ENCODE measurements at places on chromosomes 2 and 18.
A peak's percentile ranks its signal among the peaks of the same experiment; 100 is the strongest.

- peak; percentile 30 for DNase-seq
These were observed 70.3 kb upstream of the CWC22 start for GRCh38 chr2:180077295-180077906.

GRCh38 chr2:76684756-76685155 is 837.4 kb downstream of the LRRTM4 start:
- no peak for DNase-seq

DNA sequence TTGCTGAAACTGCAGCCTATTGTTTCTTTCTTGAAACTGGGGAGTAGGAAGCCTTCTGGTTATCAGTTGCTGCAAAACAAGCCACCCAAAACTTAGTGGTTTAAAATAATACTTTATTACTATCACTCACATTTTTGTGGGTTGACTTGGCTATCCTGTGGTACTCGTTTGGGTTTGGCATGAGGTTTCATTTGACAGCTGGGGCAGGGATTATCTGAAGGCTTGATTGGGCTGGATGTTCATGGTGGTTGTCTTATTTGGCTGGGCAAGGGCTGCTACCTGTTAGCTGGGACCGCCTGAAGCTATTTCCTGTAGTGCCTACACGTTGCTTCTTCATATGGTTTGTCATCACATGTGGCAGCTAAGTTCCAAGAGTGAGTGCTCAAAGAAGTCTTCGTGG is 122.3 kb downstream of the PLCL1 start:
- DNase-seq = no peak

DNA sequence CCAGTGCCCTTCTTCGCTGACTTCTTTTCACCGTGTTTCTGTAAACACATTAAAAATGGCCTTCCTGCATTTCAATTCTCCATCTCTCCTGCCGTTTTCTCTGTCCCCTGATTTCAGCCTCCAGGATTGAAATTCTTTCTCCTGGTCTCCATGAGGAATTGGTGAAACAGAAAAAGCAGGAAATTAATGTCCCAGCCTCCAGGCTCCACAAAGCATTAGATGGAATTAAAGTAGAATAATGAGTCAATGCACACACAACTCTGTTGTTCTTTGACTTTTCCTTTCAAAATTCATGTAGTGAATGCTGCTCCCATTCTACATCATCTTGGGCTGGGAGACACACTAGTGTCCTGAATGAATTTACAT is 209.5 kb downstream of the KLHL29 start:
- DNase-seq = no peak

GRCh38 chr2:201257381-201257955 is 2.9 kb upstream of the CASP8 start:
- no peak for DNase-seq

DNA sequence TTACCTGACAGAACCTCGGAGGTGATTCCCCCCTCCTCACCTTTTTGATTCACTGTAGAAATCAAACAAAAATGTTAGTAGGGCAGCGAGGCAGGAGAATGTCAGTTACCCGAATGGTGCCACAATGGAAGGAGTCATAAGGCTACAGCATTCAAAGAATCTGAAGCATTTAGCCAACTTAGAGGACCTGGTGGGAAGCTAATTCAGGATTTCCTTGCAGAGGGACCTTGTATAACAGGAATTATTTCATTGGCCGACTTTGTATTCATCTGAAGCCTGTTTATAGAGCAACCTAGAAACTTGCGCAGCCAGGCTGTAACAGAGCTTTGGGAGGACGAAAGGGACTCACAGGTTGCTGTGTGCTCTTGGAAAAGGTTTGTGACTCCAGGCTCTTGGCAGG is 129.1 kb upstream of the MMADHC start:
- no peak for DNase-seq

DNA sequence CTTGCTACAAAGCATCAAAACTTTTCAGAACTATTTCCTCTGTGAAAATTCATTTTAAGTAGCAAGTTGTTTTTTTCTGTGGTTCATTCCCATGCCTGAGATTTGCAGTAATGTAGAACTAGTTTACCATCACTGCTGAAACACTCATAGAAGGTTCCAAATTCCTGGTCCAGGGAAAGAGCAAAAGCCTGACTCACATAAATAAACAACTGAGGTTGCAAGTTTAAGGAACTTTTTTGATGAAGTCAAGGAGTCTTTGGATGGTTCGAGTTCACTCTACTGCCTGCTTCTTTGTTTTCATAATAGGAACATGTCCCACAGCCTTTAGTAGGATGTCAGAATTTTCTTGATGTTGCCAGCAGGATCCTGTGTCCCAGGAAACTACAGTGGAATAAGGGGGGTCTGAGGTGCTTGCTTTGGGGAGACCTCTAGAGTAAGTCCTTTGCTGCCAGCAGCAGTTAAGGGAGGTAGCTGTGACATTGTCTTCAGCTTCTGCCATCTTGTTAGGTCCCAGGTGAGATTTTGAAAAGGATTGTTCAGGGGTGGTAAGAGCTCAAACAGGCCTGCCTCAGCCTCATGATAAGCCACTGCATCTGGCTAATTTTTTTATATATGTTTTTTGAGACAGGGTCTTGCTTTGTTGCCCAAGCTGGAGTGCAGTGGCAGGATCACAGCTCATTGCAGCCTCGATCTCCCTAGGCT is 43.9 kb downstream of the ACSL3 start:
- no peak for DNase-seq

DNA sequence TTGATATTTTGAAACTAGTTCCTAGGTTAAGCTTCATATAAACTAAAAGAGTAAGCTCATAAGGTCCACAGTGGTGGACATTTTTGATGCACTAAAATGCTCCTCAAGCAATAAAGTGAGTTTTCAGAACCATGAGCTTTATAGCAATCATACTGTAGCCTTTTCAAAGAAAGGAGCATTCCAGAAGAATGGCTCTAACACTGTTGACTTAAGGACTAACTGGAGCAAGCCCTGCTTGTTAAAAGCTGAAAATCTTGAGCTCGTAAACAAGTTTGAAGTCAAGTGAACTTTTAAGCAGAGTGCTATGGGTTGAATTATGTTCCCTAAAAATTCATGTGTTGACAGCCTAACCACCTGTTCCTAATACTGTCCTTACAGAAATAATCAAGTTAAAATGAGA is 38.0 kb downstream of the KYNU start:
- DNase-seq = no peak

GRCh38 chr2:112143150-112143549 is 5.0 kb downstream of the FBLN7 start:
- DNase-seq = no peak

DNA sequence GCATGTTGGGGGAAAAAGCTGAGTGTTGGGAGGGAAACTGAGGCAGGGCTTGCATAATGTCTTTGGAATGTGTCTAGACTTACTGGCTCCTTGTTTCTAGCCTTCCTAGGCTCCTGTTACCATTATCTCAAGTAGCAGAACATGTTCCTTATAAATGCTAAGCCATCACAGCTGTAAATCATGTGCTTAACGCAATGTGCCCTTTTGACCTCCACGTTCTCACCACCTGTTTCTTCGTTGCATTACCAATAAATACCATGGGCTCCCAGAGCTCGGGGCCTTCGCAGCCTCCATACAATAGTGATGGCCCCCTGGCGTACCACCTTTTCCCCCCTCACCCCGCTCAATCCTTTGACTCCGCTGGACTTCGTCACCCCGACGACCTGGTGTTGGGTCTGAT is 54.0 kb upstream of the CWC22 start:
- DNase-seq = no peak

GRCh38 chr2:177692783-177693269 is 300.3 kb downstream of the AGPS start:
- peak; percentile 90 for DNase-seq

DNA sequence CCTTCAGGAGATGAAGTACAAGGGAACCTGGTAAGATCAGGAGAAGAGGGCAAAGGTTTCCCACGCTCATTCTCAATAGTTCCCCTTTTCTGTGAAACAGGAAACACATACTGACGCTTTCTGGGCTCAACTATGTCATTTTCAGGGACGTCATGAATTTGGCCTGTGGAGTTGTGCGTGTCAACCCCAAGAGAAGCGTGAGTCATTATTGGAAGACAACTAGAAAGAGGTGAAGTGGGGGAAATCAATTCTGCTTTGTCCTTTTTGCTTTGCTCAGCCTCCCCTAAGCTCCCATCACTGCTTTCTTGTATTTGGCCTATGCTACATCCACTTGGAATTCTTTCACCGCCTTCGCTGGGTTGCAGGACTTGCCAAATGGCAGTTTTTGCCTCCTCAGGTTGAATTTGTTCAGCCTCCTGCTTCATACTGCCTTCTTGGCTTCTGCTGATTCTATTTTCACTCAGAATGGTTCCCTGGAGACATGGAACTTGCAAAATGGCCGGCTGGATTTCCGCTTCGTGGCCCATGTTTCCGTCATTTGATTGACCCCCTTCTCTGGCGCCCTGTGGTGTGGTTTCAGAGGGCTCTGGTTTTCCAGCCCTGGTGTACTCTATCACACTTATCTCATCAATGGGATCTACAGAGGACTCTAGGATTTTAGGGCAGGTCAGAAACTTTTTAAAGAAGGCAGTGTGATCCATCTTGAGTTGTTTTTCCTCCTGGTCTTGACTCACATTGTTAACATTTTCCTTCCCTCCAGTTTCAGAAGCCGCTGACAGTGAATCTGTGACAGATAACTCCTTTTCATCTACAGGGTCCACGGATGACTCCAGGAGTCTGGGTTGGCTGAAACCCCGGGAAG is 93.3 kb downstream of the ALPK2 start:
- no peak for DNase-seq

GRCh38 chr2:187552828-187553681 is 1.2 kb downstream of the TFPI start:
- peak; percentile 73 for DNase-seq

DNA sequence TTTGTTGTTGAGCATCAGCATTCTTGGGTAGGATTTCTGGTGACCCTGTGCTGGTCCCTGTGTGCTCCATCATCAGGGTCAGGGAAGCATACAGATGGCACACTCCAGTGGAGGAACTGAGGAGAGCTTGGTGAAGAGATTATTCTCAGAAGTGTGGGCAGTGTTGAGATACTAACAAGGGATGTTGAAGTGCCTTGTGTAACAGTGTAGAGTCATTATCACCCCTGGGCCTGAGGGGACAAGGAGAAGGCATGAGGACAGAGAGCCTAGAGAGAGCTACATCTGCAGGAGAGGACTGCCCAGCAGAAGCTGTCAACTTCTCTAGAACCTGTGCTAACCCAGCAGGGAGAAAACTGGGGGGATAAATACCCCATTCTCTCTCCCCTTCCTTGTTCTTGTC is 189.0 kb downstream of the PLCL1 start:
- no peak for DNase-seq

GRCh38 chr2:85537600-85538506 is 1.1 kb upstream of the MAT2A start:
- DNase-seq = peak; percentile 51

- DNase-seq = no peak
These were observed 3.3 kb downstream of the MTCL1 start for GRCh38 chr18:8708670-8709069.

GRCh38 chr2:179860255-179861026 is 971 bp downstream of the ZNF385B start:
- no peak for DNase-seq

DNA sequence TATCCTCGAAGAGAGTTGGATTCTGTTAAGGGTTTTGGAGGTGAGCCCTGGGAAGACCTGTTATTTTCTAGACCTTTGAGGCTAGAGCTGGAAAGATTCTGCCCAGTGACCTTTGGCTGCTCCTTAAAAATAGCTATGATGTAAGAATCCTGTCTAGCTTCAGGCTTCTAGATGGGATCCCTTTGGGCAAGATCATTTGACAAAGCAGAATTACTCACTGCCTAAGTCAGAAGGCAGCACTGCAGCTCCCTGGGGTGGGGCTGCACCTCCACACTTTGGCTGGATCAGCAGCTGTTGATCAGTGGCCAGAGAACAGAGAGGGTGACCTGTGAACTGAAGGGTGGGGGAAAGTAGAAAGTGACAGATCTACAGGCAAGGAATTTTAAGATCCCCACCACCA is 103.8 kb downstream of the ASAP2 start:
- DNase-seq = peak; percentile 77

DNA sequence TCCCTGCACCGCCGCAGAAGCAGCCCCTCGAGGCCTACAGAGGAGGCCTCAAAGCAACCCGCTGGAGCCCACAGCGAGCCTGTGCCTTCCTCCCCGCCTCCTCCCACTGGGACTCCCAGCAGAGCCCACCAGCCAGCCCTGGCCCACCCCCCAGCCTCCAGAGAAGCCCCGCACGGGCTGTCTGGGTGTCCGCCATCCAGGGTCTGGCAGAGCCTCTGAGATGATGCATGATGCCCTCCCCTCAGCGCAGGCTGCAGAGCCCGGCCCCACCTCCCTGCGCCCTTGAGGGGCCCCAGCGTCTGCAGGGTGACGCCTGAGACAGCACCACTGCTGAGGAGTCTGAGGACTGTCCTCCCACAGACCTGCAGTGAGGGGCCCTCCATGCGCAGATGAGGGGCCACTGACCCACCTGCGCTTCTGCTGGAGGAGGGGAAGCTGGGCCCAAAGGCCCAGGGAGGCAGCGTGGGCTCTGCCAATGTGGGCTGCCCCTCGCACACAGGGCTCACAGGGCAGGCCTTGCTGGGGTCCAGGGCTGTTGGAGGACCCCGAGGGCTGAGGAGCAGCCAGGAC is 31.2 kb downstream of the GPC1 start:
- no peak for DNase-seq

DNA sequence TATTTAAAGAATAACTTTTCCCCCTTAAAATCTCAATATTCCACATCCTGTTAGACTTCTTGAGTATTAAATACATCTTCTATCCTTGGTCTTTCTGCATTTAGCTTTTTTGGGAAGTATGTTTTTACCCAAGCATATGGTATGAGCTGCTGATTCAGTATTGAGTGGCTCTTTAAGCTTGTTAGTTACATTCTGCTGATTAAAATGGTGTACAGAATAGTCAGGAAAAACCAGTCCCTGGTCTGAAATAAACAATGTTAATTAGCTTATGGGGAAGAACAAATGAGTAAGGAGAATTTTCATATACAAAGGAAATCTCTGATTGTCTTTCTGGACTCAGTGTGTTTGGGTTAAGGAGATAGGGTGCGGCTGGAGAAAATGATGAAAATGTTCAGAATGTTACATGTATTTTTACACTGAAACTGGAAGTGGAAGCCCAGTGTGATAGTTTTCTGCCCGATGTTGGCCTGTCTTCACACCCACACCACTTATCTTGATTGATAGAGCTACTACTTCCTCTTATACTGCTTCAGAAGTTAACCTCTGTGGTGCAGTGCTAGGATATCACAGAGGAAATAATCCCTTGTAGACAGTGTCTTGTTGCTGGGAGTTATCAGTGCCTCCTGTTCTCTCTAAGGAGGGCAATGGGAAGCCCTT is 84.0 kb downstream of the MSH2 start:
- DNase-seq = no peak

- no peak for DNase-seq
These were observed 138.8 kb downstream of the TWIST2 start for GRCh38 chr2:238986491-238987351.

DNA sequence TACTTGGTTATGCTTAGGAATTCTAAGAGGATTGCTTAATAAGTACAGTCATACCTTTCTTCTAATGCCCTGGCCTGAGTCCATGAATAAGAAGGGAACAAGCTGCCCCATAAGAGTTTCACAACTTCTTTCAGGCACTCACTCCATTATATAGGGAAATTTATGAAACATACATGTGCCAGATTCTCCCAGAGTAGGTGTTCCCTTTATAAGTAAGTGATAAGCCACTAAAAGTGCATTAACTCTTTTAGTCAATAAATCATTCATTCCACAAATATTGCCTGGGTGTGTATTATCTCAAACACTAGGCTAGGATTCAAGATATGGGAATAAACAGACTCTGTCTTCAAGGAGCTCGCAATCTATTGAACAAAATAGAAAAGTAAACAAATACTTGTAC is 84.5 kb upstream of the RBBP8 start:
- DNase-seq = no peak

Measured in ACHN (cell line).